ENCODE measurements at places on chromosomes 5 and 9. TPM values are rescaled to one million over a fixed set of nuclear protein-coding genes. Genes with fewer than 3 reads are reported as not detected.

DNA sequence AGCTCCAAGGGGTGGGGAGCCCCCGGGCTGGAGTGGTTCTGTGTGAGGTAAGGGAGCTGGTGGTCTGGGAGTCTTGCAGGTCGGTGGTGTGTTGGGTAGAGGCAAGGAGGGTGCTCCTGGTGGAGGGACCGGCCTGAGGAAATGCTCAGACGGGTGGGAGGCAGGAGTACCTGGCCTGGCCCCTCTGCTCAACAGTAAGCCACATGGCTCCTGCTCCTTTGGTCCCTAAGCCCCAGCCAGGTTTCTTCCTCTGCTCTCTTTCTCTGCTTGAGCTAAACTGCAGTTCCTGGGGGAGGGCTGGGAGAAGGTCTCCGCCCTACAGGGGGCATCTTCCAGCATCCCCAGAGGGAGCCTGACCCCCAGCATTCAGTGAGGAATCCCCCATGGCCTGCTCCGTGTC, 17.2 kb downstream of the TSPAN17 start:
- H3K27me3 ChIP-seq: peaks cover 33% of the 10 kb centered on the region
- no peak overlapping the region for H3K4me3 ChIP-seq
- no peak overlapping the region for H3K27ac ChIP-seq
- DNase-seq: no peak
- H3K36me3 ChIP-seq: peaks cover 1% of the 10 kb centered on the region
- H3K4me1 ChIP-seq: no peaks in the 10 kb centered on the region

- H3K27me3 ChIP-seq: no peaks in the 10 kb centered on the region
- no peaks in the 10 kb centered on the region for H3K36me3 ChIP-seq
- H3K4me3 ChIP-seq: no peak overlapping the region
- no peak overlapping the region for H3K27ac ChIP-seq
These were observed 57.6 kb downstream of the ANKRD55 start for GRCh38 chr5:56175488-56175887.

DNA sequence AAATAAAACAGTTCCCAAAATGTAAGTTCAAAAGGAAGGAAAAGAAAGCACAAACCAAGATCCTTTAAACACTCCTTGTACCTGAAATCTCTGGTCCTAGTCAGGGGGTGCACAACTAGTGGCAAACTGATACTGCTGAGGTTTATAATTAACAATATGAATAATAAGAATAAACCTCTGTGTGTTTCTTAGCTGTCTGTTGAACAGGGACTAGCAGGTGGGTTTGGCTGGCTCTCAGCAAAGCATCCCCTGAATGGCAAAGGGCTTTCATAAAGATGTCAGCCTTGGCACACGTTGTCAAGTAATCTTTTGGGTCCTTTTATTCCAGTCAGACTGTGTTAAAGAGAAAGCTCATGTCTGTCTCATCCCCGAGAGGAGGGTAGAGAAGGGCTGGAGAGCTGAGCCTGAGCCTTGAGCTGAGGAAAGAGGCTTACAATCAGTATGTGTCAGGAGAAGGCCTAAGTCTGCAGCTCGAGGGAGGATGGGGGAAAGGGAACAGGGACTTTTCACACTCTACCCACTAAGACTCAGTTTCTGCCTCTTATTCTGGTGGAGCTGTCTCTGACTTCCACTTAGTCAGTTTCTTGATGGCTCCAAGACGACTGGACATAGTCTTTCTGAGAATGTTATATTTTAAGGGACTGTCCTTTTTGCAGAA, 123.0 kb downstream of the GALNT10 start:
- H3K4me3 ChIP-seq: no peak overlapping the region
- no peaks in the 10 kb centered on the region for H3K27me3 ChIP-seq
- peak overlapping the region; percentile 84 for H3K27ac ChIP-seq
- DNase-seq: peak; percentile 17

GRCh38 chr5:60541980-60542379, 158.0 kb downstream of the DEPDC1B start:
- H3K4me3 ChIP-seq: no peak overlapping the region
- peaks cover 34% of the 10 kb centered on the region for H3K4me1 ChIP-seq
- H3K27ac ChIP-seq: peak overlapping the region; percentile 92

DNA sequence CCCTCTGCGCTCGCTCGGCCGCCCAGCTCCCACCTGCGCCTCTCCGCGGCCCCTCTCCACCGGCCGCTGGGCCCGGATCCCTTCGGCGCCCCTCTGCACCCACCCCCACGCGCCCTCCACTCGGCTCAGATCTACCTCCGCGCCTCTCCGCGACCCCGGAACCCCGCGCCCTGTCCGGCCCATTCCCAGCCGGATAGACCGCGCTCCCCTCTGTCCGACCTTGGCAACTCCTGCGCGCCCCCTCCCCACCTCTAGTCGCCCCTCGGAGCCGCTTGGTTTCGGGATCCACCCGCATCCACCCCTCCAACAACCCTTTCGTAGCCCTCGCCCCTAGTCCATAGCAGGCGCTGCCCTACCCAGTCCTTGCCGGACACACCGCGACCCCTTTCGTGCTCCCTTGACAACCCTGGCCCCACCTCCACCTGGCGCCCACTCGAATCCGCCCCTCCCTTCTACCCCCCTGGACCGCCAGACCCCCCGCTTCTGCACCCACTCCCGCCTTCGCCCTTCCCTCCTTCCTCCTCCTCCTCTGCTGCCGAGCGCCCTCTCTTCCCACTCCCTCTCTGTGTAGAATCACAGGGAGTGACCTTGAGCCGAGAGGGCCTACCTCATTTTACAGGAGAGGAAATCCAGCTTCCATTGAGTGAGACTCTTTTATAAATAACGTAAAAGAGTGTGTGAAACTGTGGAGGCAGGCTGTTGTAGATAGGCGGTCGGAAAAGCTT, 525 bp upstream of the AK3 start:
- no peaks in the 10 kb centered on the region for H3K27me3 ChIP-seq
- peak overlapping the region; percentile 73 for H3K4me3 ChIP-seq
- peaks cover 36% of the 10 kb centered on the region for H3K4me1 ChIP-seq
- no peaks in the 10 kb centered on the region for H3K36me3 ChIP-seq

DNA sequence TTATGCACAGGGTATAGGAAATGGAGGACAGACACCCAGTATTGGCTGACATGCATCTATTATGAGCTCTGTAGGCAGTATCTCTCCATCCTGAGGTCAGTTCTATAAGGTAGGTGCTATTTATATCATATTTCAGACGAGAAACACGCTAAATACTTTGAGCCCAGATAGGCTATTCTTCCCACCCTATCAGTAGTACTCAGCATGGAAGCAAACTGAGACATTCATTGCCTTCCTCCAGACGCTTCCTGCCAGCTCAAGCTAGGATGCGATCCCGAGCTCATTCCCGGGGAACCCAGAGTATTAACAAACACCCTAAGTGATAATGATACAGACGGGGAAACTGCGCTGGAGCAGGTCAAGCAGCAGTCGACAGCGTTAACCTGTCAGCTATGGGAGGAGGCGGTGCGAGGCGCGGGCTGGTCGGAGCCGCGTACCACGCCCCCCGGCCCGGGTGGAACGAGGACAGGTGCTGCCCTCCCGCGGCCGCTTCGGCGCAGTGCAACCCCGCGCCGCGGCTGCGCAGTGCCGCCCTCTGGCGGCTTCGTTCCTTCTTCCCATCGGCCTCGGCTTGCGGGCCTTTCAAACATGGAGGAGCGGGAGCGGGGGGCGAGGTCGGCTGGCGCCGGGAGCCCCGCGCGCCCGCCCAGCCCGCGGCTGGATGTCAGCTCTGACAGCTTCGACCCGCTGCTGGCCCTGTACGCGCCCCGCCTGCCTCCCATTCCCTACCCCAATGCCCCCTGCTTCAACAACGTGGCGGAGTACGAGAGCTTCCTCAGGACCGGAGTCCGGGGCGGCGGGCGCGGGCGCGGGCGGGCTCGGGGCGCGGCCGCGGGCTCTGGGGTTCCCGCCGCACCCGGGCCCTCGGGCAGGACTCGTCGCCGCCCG, at the start of gene LSM11:
Gene LSM11, plus strand, starts transcription at position 550 of the 888 bp plus-strand sequence. Its CDS starts 39 bp downstream, at position 589.
- peak within 1 kb of the TSS; percentile 69 for H3K27ac ChIP-seq
- peak; percentile 97 for DNase-seq
- H3K36me3 ChIP-seq: peaks cover 2% of the 10 kb centered on the region
- H3K27me3 ChIP-seq: no peaks in the 10 kb centered on the region
- peak within 1 kb of the TSS; percentile 89 for H3K4me3 ChIP-seq

- H3K27me3 ChIP-seq: no peaks in the 10 kb centered on the region
- no peak overlapping the region for H3K27ac ChIP-seq
- H3K4me3 ChIP-seq: no peak overlapping the region
- peaks cover 12% of the 10 kb centered on the region for H3K4me1 ChIP-seq
These were observed 268.8 kb upstream of the ANKRD55 start for GRCh38 chr5:56501781-56502557.

SPAAR gene
- 0.56 TPM for total RNA-seq

- peaks cover 66% of the 10 kb centered on the region for H3K4me1 ChIP-seq
- no peak overlapping the region for H3K4me3 ChIP-seq
- H3K27me3 ChIP-seq: no peaks in the 10 kb centered on the region
- peak; percentile 81 for DNase-seq
- peak overlapping the region; percentile 96 for H3K27ac ChIP-seq
- H3K36me3 ChIP-seq: no peaks in the 10 kb centered on the region
These were observed 94.0 kb upstream of the DNAH5 start for GRCh38 chr5:14038341-14038959.

GRCh38 chr5:159752622-159753275, 163.5 kb upstream of the ADRA1B start:
- H3K36me3 ChIP-seq: no peaks in the 10 kb centered on the region
- H3K27me3 ChIP-seq: no peaks in the 10 kb centered on the region
- H3K4me1 ChIP-seq: peaks cover 25% of the 10 kb centered on the region
- H3K4me3 ChIP-seq: no peak overlapping the region
- peak overlapping the region; percentile 69 for H3K27ac ChIP-seq
- no peak for DNase-seq

Data from osteocyte (in vitro differentiated cells).